ENCODE measurements at places on chromosomes 4 and X. TPM values are rescaled to one million over a fixed set of nuclear protein-coding genes. Genes with fewer than 3 reads are reported as not detected.

The NPY1R gene
- not detected for total RNA-seq

The MAGEA2 gene
- total RNA-seq, result 0.94 TPM

The ZMYM3 gene
- total RNA-seq, result 34.0 TPM

The ATP1B4 gene
- total RNA-seq, result not detected

The GAGE12E gene
- total RNA-seq, result not detected
